ENCODE measurements at places on chromosomes 3 and 15.

DNA sequence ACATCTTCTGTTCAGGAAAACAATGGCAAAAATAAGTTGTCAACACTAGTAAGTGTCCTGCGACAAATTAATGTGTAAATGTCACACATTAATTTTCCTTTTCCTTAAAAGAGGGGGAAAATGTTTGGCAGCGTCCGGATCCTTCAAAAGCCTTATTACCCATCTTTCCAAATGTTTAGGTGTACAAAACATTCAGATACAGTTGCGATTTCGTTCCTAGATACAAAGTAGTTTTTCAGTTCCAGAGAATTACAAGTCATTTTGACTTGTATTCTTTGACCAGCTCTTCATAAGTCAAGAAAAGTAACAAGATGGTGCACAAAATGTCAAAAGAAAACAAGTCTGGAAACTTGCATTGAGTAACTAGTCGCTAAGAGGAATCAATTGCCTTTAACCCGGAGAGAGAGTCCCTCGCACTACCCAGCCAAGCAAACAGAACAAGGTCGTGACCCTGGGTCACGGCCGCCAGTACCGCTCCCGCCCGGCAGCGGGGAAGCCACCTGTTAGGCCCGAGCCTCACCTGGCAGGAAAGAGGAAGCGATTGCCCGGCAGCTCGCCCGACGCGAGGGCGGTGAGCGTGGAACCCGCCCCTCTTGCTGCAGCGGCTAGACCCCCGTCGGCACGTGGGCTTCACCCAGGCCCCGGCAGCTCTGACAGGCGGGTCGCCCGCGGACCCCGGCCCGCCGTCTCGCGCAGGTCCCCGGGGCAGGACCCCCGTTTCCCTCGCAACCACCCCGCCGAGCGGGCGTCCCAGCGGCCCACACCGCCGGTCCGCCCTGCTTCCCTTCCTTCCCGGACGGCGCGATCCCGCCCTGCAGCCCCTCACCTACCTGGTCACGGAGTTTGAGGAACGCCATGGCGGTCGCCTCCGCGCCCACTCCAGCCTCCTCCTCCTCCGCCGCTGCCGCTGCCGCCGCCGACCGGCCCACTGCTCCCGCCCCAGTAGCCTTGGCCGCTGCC is 61.0 kb upstream of the ANKRD28 start:
- DNase-seq = peak; percentile 4

DNA sequence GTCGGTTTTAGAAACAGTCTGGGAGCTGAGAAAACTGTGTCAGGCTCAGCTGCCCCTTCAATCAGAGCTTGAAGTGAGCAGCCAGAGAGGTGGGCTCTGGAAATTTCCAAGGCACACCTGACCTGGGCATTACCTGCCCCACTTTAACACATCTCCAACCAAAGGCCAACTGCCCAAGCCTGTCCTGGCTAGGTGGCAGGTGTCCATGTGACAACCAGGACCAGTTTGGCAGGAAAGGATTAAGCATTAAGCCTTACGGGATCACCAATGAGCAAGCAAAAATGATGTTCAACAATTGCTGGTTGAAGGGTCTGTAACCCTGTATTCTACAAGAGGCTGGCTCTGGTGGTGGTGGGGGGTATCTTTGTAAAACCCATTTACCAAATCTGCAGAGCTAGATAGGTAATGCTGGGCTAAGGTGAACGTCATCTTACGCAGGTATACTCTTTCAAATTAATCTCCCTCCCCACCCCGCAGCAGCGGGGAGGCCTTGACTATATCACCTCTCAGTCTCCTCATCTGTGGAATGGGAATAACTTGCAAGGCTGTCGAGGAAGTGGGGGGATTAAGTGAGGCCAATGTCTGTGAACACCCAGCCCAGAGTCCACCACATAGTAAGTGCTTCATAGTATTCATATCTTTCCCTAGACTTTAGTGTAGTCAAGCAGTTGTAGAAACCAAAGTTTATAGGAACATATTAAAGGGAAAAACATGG is 183.2 kb downstream of the MEGF11 start:
- no peak for DNase-seq

- DNase-seq = no peak
These were observed 478.0 kb upstream of the ARRDC4 start for GRCh38 chr15:97482521-97482920.

GRCh38 chr15:98002866-98003265 is 42.4 kb downstream of the ARRDC4 start:
- no peak for DNase-seq

DNA sequence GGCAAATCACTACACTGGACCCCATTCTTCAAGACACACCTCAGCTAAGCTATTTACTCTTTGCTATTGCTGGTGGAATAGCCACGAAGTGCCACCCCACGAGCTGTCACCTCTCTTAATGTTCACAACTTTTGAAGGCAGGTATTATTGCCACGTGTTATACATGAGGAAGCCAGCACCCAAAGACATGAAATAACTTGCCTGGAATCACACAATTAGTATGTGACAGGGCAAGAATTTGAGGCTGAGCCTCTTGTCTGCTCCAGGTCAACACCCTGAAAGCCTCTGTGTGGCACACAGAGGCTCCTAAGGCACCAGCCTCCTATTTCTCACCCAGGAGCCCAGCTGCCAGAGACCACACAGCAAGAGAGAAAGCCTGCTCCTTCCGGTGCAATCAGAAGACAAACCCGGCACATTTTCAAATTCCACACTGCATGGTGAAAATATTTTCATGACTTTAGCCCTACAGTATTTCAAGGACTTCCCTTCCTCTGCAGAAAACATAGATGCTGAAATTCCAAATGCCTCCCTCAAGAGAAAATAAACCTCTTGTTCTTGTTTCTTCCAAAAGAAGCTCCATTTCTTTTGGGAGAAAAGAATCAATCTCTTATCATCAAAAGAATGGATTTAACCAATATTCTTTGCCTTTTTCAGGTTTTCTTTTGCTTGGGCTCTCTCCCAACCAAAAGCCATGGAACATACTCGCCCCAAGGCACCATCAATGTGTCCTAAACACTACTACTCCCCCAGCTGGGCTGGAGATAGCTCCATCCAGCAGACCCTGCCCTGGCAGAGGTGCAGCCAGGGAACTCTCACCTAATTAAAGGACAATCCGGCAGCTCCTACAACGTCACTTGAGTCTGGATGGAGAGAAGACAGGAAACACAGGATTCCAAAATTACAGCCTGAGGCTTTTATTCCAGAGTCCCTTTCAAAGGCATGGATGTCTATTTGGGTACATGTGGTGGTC is 84.7 kb upstream of the THBS1 start:
- peak; percentile 82 for DNase-seq

GRCh38 chr3:183142199-183142598 is 20.3 kb downstream of the LAMP3 start:
- no peak for DNase-seq

- no peak for DNase-seq
These were observed 18.5 kb downstream of the CLDN11 start for GRCh38 chr3:170437176-170437575.

GRCh38 chr3:71258116-71258515 is 325.4 kb downstream of the FOXP1 start:
- peak; percentile 91 for DNase-seq
